Karpas-422 (cell line): ENCODE measurements at places on chromosomes 4 and X. TPM values are rescaled to one million over a fixed set of nuclear protein-coding genes. Genes with fewer than 3 reads are reported as not detected.
A peak's percentile ranks its signal among the peaks of the same experiment; 100 is the strongest.

GRCh38 chr4:169802873-169803272, 45.1 kb upstream of the HPF1 start:
- no peaks in the 10 kb centered on the region; the same call in 1 of the 2 replicates for H3K4me1 ChIP-seq
- no peak overlapping the region for H3K4me3 ChIP-seq
- DNase-seq = no peak
- no peak overlapping the region for H3K27ac ChIP-seq

DNA sequence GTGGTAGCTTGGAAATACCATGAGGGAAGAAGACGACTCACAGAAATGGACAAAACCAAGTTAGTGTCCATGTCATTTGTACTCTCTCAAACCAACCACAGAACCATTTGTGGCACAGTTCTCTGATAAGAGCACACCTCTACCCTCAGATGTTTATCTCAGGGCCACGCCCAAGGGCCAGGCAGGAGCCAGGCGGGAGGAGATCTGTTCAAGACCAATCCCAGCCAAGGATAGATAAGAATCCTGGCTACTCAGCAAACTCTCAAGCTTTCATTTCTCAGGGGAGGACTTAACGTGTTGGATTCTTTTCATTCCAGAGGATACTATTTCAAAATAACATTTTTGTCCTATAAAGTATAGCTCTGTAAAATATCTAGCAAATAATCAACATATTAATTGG, 95.0 kb downstream of the NYX start:
- no peaks in the 10 kb centered on the region for H3K4me1 ChIP-seq
- H3K27me3 ChIP-seq = no peaks in the 10 kb centered on the region
- DNase-seq = no peak
- H3K4me3 ChIP-seq = no peak overlapping the region

GRCh38 chrX:703866-704265, 73.3 kb downstream of the SHOX start:
- no peaks in the 10 kb centered on the region for H3K36me3 ChIP-seq
- no peak for DNase-seq
- no peaks in the 10 kb centered on the region for H3K27me3 ChIP-seq
- H3K27ac ChIP-seq = no peak overlapping the region

- H3K27me3 ChIP-seq = no peaks in the 10 kb centered on the region
- no peaks in the 10 kb centered on the region for H3K36me3 ChIP-seq
- no peak for DNase-seq
- no peak overlapping the region for H3K4me3 ChIP-seq
Measured at GRCh38 chr4:34766935-34767334, 1477.4 kb downstream of the ARAP2 start.

The DSPP gene
- not detected in 2 replicates for total RNA-seq

- H3K27me3 ChIP-seq = no peaks in the 10 kb centered on the region
- H3K27ac ChIP-seq = peak overlapping the region; percentile 79
- peaks cover 16% of the 10 kb centered on the region for H3K4me1 ChIP-seq
- peaks cover 67% of the 10 kb centered on the region for H3K36me3 ChIP-seq
- H3K4me3 ChIP-seq = peak overlapping the region; percentile 96
Measured at GRCh38 chr4:337932-338758, 531 bp downstream of the ZNF141 start.

DNA sequence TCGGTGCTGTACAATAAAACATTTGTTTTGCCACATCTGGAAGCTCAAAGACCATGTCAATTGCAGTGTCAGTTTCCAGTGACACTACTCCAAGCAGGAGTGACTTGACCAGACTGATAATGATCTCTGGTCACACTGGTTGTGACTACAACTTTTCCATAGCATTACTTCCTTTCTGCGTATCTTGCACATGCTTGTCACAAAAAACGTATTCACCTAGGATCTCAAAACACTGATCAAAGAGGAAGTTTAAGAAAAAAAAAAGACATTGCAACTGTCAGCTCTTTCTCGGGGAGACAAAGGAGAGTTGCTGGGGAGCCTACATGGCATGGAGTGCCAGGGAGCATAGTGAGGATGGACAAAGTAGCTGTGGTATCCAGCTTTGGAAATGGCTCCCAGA, 60.6 kb downstream of the OPHN1 start:
- H3K27ac ChIP-seq = no peak overlapping the region
- H3K4me3 ChIP-seq = no peak overlapping the region
- no peaks in the 10 kb centered on the region for H3K4me1 ChIP-seq
- H3K36me3 ChIP-seq = no peaks in the 10 kb centered on the region
- no peak for DNase-seq
- H3K27me3 ChIP-seq = no peaks in the 10 kb centered on the region

The GRIA2 gene
- total RNA-seq = not detected in 2 replicates

DNA sequence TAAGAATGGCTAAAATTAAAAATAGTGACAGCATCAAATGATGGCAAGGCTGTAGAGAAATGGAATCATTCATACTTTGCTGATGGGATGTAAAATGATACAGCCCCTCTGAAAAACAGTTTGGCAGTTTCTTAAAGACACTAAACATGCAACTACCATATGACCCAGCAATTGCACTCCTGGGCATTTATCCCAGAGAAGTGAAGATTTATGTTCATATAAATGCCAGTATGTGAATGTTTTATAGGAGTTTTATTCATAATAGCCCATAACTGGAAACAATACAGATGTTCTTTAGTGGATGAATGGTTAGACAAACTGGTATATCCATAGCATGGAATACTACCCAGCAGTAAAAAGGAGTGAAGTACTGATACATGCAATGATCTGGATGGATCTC, 43.3 kb downstream of the REPS2 start:
- no peaks in the 10 kb centered on the region for H3K36me3 ChIP-seq
- H3K27ac ChIP-seq = no peak overlapping the region
- no peaks in the 10 kb centered on the region for H3K4me1 ChIP-seq
- no peak for DNase-seq

GRCh38 chr4:141346144-141346543, 125.4 kb downstream of the ZNF330 start:
- H3K4me1 ChIP-seq = no peaks in the 10 kb centered on the region
- no peaks in the 10 kb centered on the region for H3K36me3 ChIP-seq
- no peak overlapping the region for H3K4me3 ChIP-seq
- no peaks in the 10 kb centered on the region for H3K27me3 ChIP-seq
- DNase-seq = peak; percentile 44
- no peak overlapping the region for H3K27ac ChIP-seq

The RAP1GDS1 gene
- 77.9 and 141 TPM in 2 replicates for total RNA-seq

DNA sequence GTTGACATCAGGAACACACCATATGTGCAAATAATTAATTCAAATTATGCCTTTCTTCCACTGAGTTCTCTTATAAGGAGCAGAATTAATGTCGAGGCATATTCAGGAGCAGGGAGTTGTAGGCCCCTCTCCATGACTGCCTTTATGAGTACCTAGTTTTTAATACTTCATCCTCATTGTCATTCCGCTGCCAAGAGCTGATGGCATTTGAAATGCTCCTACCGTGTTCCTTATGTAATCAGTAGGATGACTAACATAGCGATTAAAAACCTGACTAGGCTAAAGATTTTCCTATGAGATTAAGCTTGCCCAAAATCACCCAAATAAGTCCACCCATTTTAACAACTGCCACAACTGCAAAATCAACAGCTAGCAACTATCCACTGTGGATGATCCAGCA, 220.6 kb downstream of the DHX15 start:
- no peak for DNase-seq
- H3K4me1 ChIP-seq = no peaks in the 10 kb centered on the region
- H3K4me3 ChIP-seq = no peak overlapping the region
- H3K27me3 ChIP-seq = no peaks in the 10 kb centered on the region
- no peak overlapping the region for H3K27ac ChIP-seq

DNA sequence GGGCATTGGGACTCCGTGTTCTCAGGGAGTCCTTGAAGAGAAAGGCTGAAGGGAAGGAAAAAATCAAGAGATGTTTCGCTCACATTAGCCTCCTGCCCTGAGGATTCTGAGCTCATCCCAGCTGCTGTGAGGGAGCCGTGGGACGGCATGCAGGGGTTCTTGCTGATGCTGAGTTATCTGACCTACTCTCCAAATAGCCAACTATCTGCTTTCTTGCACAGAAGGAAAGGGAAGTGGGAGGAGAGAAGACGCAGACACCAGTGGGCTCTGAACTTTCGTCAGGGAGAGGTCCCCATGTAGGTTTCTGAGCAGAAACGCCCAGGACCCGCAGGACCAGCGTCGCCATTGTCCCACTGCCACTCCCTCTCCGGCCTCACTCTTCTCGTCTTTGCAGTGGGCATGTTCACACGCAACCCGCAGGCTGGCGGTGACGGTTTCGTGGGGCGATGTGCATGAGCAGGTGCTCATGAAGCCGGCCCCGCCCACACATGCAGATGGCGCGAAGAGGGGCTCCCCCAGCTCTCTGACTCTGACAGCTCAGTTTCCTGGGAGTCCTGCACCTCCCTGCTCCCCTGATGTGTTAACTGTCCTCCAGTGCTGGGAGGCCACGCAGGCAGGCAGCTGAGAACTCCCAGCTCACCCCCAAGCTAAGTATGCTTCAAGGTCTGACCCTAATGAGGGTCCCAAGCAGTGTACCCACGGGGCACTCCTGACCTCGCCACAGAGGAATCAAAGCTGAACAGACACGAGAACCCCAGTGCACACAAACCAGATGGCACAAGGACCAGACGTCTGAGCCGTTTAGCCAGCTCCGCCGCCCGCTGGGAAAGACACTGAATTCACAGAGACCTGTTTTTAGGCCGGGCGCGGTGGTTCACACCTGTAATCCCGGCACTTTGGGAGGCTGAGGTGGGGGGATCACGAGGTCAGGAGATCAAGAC, 13.6 kb upstream of the ABLIM2 start:
- H3K4me1 ChIP-seq = no peaks in the 10 kb centered on the region
- no peaks in the 10 kb centered on the region for H3K27me3 ChIP-seq
- H3K27ac ChIP-seq = no peak overlapping the region
- no peak for DNase-seq
- no peaks in the 10 kb centered on the region for H3K36me3 ChIP-seq

DNA sequence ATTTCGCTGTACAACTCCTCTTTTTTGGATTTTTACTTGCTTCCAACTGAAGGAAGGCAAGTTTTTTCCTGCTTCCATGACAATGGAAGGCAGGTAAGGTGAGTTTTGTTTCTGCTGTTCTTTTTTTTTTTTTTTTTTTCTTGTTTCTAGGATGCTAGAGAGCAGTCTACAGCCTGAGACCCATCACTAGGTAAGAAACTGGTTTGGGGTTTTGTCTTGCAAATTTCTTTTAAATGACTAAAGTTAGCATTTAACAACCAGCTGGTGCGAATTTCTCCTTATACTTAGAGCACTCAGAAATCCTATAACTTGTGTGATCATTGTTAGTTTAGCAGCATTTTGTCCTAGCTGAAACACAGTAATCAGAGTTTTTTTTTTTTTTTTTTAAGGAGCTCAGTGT, 378.4 kb upstream of the CNKSR2 start:
- H3K27me3 ChIP-seq = no peaks in the 10 kb centered on the region
- H3K4me1 ChIP-seq = no peaks in the 10 kb centered on the region
- H3K4me3 ChIP-seq = no peak overlapping the region
- no peak overlapping the region for H3K27ac ChIP-seq
- H3K36me3 ChIP-seq = no peaks in the 10 kb centered on the region
- no peak for DNase-seq

GRCh38 chr4:152342293-152342692, 193.6 kb downstream of the FBXW7 start:
- H3K27me3 ChIP-seq = no peaks in the 10 kb centered on the region
- no peak for DNase-seq
- no peaks in the 10 kb centered on the region for H3K36me3 ChIP-seq
- no peak overlapping the region for H3K27ac ChIP-seq
- no peaks in the 10 kb centered on the region for H3K4me1 ChIP-seq

DNA sequence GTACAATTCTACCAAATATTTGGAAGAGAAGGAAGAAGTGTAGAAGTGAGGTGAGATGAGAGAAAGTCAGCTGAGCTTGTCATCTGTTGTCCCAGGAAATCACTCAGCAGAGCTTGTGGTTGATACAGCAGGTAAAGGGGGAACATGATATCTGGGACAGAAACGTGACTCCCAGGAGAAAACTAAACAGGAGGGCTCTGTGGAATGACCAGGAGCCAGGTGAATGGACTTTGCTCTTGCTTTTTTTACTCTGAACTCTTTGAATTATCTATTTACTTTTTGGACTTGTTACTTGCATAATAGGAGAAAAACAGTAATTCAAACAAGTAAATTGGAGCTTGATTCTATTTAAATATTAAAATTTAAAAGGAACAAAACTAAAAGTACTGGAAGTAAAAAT, 555.6 kb upstream of the FRG1 start:
- no peak overlapping the region for H3K27ac ChIP-seq
- DNase-seq = no peak
- H3K4me3 ChIP-seq = no peak overlapping the region
- H3K36me3 ChIP-seq = no peaks in the 10 kb centered on the region
- no peaks in the 10 kb centered on the region for H3K4me1 ChIP-seq
- no peaks in the 10 kb centered on the region for H3K27me3 ChIP-seq

DNA sequence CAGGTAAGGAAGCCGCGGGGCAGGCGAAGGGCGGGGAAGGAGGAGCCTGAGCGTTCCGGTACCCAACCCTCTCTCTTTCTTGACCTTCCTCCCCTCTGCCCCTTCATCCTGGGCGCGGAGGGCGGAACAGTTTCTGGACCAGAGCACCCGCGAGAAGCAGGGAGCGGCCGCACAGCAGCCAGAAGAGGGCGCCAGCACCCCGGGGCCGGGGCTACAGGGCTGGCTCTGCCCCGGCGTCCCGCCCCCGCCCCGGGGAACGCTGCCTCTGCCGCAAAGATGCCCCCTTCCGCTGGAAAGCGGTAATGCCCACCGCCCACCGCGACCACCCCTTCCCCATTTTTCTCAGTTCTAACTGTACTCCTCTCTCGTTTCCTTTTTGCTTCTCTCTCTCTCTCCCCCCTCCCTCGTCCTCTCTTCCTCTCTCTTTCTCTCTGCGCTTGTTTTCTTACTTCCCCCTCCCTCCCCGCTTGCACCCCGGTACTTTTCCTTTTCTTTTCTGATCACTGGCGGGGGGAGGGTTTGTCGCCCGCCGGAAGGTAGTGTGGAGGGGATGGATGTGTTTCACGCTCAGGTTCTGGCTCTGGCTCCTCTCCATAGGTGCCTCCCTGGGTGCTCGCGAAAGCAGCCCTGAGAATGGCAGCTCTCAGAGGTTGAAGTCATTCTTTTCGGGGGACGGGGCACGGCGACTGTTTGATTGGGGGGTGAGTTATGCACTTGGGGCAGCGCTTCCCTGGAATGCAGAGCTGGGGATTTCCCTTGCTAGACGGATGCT, 13.1 kb upstream of the PRDM8 start:
- H3K4me1 ChIP-seq = no peaks in the 10 kb centered on the region
- peak; percentile 61 for DNase-seq
- no peak overlapping the region for H3K27ac ChIP-seq
- H3K27me3 ChIP-seq = no peaks in the 10 kb centered on the region
- H3K4me3 ChIP-seq = no peak overlapping the region
- no peaks in the 10 kb centered on the region for H3K36me3 ChIP-seq

The CEP44 gene
- 7.8 and 17.4 TPM in 2 replicates for total RNA-seq

GRCh38 chr4:182806259-182807252, 110.6 kb downstream of the DCTD start:
- no peaks in the 10 kb centered on the region for H3K4me1 ChIP-seq
- H3K4me3 ChIP-seq = no peak overlapping the region
- H3K27me3 ChIP-seq = no peaks in the 10 kb centered on the region
- H3K27ac ChIP-seq = no peak overlapping the region
- H3K36me3 ChIP-seq = no peaks in the 10 kb centered on the region

GRCh38 chr4:100130491-100130890, 59.8 kb downstream of the DDIT4L start:
- no peaks in the 10 kb centered on the region for H3K36me3 ChIP-seq
- no peaks in the 10 kb centered on the region for H3K27me3 ChIP-seq
- H3K4me1 ChIP-seq = no peaks in the 10 kb centered on the region
- no peak overlapping the region for H3K27ac ChIP-seq
- no peak overlapping the region for H3K4me3 ChIP-seq
- no peak for DNase-seq
